ENCODE measurements at places on chromosomes 7 and 10.

GRCh38 chr7:46210467-46210866 lies 289.4 kb upstream of the IGFBP3 start:
- DNase-seq = no peak

- peak; percentile 81 for DNase-seq
Measured at GRCh38 chr10:78657163-78657861, 411.5 kb upstream of the ZMIZ1 start.

DNA sequence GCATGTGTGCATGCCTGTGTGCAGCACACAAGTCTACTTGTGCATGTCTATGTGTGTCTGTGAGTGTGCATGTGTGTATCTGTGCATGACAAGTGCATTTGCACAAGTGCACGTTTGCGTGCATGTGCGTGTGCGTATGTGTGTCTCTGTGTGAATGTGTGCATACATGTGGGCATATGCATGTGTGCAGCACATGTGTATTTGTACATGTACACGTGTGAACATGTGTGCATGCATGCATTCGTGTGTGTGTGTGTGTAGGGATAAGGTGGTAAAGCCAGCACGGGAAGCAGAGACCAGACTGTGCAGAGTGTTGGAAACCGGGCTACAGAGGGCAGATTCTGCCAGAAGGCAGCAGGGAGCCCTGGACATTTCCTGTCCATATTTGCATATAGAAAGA lies 35.9 kb upstream of the GNA12 start:
- DNase-seq = no peak

DNA sequence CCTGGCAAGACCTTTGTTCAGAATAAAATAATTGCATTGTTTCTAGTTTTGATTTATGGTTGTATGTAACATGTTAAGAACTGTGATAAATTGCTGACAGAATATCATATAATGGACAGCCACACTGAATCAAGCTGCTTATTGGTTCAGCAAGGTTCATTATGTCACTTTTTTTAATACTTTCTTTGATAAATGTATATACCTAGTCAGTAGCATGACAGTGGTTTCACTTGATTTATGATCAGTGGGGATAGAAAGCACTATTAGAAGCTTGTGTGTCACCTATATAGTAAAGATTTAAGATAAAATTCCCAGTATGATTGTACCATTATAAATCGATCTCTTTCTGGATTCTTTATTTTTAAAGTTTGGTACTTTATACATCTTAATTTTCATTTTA lies 4.5 kb downstream of the BUB3 start:
- DNase-seq = no peak

- no peak for DNase-seq
Measured at GRCh38 chr7:42074076-42074475, 162.9 kb downstream of the GLI3 start.

DNA sequence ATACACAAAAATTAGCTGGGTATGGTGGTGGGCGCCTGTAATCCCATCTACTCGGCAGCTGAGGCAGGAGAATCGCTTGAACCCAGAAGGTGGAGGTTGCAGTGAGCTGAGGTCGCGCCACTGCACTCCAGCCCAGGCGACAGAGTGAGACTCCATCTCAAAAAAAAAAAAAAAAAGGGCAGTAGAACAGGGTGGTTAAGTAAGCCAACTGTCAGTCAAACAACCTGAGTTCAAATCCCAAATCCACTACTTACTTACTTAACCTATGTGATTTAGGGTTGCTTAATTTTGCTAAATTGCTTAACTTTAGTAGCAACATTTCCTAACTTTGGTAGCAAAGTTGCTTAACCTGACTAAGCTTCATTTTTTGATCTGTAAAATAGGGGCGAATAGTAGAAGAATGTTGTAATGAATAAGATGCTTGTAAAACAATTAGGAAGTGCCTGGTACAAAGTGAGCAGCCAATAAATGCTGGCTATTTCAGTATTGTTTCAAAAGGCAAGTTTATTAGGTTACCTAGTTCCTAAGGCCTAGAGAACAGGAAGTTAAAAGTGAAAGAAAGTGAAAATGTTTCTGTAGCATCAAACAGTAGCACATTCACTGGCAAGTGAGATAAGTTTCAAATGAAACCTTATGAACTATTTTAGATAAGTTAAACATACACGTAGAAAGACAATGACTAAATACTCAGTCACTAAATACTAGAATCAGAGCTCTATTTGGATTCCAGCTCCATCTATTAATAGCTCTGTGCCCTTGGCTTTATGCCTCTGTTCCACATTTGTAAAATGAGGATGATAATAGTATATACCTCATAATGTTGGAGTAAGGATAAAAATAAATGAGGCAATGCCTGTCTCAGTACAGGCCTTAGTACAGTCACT lies 64.3 kb downstream of the HOXA1 start:
- DNase-seq = no peak

DNA sequence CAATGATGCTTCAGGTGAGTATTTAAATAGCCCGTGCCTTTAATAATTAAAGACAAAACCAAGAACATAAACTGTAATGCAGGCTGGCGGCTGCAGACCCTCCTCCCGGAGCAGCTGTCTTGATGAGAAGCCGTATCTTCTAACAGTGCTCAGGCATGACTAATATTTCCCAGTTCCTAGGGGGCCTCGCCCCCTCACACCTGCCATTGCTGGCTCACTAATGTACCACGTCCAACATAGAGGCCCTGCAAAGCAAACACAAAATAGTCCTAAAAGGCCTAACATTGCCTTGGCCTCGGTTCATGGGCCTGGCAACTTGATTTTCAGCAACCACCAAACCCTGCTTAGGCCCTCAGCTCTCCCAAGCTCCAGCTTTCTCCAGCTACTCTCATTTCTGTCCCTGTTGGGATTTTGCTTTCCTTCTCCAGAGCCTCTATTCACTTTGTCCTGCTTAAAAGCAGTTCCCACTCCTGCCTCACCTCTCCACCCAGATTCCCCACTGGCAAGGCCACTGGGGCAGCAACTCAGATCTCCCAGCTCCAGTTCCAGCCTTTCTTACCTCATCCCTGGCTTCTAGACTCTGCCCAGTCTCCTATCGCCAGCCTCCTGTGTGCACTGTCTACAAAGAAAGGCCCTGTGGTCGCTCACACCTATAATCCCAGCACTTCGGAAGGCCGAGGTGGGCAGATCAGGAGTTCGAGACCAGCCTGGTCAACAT lies 16.2 kb downstream of the SORBS1 start:
- no peak for DNase-seq

GRCh38 chr7:47191876-47192291 lies 390.0 kb downstream of the TNS3 start:
- no peak for DNase-seq

- DNase-seq = no peak
Measured at GRCh38 chr7:129370812-129371211, 63.4 kb upstream of the STRIP2 start.

- no peak for DNase-seq
Measured at GRCh38 chr7:32066441-32066840, 3.8 kb downstream of the PDE1C start.

DNA sequence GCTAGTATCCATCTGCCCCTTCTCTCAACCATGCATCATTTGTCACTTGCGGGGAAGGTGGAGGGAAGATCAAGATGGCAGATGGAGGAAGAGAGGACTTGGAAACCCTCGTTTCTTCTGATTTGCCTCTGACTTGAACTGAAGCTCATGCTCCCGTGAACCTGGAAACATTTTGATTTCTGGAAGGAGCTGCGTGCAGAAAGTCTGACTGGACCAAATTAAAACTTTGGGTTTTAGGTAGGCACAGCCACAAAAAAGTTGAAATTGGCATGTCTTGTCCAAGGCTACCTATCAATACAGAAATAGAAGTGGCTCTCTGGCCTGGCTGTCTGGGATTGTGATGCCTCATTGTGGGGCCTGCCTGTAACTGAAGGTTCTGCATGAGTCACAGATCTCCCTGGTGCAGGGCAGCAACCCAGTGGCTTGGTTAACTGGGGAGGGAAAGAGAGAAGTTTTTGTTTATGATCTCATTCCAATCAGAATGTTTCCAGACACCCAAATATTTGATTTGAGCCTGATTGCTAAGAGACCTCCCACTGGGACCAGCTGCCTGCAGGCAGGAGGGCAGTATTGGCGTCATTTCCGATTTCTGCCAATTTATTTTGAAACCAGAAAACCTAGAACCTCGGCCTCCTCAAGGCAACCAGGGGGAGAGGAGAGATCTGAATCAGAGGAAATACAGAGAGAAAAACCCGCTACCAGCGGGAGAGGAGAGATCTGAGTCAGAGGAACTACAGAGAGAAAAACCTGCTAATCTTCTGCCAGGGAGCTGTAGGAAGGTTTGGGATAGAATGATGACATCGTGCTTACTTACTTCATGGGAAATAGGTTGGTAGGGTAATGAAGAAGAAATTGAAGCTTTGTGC lies 363.6 kb downstream of the ANKRD30A start:
- DNase-seq = no peak

DNA sequence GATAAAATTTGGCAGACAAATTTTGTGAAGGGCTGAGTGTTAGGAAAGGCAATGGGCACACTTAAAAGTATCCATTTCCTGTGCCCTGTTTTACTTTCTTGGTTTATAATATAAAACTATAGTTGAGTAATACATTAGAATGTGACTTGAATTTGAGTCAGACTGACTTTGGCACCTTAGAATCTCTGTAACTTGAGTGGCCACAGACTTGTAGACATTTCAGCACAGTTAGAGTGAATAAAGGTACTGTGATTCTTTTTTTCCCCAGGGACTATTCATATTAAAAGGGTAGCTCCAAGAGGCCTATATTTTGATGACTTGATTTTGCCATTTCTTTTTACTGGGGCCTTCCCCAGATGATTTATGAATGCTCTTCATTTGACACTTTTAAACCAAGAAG lies 22.4 kb downstream of the GBF1 start:
- DNase-seq = no peak

DNA sequence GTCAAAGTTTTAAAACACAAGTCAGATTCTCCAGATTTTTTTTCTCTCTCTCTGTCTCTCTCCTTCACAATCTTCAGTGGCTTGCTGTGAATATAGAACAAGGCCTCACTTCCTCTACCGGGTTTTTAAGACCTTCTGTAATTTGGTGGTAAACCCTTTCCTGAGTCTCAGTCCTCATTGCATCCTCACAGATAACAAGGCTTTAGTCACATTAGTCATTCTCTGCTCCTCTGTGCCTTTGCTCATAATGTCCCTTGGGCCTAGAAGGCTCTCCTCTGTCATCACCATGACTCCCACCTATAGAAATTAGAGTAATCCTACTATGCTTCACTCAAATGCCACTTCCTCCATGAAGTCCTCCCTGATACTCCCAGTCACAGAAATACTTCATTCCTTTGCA lies 172.7 kb upstream of the HPS1 start:
- no peak for DNase-seq

GRCh38 chr10:26780106-26780792 lies 80.5 kb downstream of the ABI1 start:
- DNase-seq = no peak

DNA sequence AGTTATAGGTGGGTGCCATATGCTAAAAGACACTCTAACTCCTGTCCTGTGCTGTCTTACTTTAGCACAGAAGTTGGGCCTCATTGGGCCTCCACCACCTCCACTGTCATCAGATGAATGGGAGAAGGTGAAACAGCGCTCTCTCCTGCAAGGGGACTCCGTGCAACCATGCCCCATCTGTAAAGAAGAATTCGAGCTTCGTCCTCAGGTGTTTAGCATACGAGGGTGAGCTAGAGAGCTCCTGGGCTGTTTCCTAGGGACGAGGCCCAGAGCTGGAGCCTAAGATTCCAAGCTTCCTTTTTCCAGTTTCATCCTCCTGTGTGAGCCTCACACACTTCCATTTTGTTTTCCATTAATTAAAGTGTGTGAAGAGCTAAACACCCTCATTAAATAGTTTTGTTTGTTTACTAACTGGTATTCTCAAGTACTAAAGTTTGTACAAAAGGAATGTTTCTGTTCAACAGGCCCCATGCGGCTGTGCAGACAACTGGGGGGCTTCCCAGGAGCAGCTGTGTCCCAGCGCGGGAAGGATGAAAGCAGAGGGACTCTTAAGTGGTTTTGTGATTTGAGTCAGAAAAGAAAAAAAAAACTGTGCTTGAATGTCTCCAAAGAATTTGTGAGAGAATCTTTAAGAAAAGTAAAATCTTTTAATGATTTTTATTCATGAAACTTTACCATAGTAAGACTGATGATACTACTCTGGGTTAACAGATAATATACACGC lies 14.1 kb downstream of the RNF32 start:
- no peak for DNase-seq

GRCh38 chr7:34842782-34843181 lies 184.8 kb downstream of the NPSR1 start:
- DNase-seq = no peak

- no peak for DNase-seq
Measured at GRCh38 chr7:23672033-23672432, 8.0 kb upstream of the FAM221A start.

All from left ventricle myocardium superior (tissue), 1 donor.